AG08395 (cell line): ENCODE measurements at places on chromosomes 4 and X.

- DNase-seq: no peak
These were observed 81.4 kb downstream of the PRR32 start for GRCh38 chrX:126900937-126901336.

- DNase-seq: no peak
These were observed 228.4 kb upstream of the VCX start for GRCh38 chrX:7614616-7615015.

GRCh38 chr4:85818700-85819099, 343.8 kb downstream of the ARHGAP24 start:
- no peak for DNase-seq

DNA sequence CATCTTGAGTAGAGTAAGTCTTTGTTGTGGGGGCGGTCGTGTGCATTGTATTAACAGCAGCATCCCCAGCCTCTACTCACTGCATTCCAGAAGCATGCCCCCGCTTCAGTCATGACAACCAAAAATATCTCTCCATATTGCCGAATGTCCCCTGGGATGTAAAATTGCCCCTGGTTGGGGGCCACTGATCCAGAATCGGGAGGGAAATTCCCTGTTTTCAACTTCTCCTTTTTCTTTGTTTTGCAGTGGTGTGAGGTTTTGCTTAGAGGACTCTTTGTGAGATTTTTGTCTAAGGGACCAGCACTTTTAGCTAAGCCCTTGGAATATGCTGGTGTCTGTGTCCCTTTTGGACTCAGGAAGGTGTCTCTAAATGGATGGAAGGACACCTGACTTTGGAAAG, 3.0 kb upstream of the IL13RA1 start:
- DNase-seq: no peak

DNA sequence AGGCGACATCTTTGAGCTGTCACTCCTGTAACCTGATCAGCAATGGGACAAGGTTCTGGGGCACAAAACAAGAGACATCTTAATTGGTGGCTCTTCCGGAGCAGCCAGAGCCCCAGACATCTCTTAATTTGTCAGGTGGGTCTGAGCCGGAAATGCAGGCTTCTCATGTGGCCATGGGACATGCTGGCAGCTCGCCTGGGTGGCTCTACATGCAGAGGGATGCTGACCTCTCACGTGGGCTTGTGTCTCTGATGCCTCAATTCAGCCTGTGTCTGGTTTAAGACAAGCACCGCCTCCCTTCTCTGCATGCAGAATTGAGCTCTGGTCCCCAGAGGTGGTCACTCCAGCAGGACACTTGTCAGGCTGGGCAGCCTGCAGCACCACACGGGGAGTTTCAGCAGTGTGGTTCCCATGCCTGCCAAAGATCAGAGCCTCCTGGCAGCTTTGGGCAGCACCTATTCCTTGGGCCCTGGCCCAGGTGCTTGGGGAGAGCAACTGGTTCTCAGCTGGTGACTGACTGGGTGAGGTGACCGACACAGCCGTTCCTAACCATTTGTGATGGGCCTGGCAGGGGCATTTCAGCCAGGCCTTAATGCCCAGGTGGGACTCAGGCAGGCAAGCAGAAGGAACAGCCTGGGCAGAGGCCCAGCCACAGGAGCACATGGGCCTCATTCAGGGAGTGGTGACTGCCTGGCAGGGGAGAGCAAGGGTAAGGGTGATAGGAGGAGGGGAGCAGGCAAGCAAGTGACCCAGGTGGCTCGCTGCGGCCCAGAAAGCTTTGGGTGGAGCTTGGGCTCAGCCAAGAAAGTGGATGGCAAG, 53.4 kb downstream of the HMX1 start:
- DNase-seq: no peak

- DNase-seq: peak; percentile 53
These were observed at the start of gene GALNT7 for GRCh38 chr4:173168396-173169177. GALNT7 (plus strand) TSS chr4:173168811; CDS start chr4:173168836, 25 bp downstream.
